Left hindlimb (tissue), 1 donor: ENCODE measurements at places on chromosomes 13 and 19.

- DNase-seq = no peak
Measured at GRCh38 chr19:16524991-16525734, 17.1 kb downstream of the CHERP start.

- no peak for DNase-seq
Measured at GRCh38 chr13:28258417-28258816, 120.1 kb downstream of the PAN3 start.

- no peak for DNase-seq
Measured at GRCh38 chr13:77833331-77833863, 85.2 kb downstream of the EDNRB start.

DNA sequence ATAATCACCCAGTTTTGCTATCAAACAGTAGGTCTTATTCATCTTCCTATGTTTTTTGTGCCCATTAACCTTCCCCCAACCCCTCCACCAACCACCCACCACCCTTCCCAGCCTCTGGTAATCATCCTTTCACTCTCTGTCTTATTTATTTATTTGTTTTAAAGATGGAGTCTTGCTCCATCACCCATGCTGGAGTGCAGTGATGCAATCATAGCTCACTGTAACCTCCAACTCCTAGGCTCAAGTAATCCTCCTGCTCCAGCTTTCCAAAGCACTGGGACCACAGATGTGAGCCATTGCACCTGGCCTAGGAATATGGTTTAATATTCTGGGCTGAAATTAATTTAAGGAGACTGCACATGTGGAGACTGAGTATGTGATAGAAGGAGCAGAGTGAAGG is 527.0 kb downstream of the GPC6 start:
- no peak for DNase-seq

DNA sequence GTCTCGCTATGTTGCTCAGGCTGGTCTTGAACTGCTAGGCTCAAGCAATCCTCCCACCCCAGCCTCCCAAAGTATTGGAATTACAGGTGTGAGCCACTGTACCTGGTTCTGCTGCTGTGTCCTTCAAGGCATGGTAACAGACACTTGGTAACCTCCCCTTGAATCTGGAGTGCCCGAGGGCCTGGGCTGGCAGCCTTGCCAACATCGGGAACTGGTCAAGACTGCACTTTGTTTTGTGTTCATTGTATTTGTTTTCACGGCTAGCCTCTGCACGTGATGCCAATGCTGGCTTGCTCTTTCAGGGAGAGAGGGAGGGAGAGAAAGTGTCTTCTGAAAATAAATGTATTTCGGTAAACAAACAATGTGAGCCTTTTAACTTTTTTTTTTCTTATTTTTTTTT is 12.0 kb downstream of the CERS4 start:
- no peak for DNase-seq
